Glomerular endothelial cell (primary cell): ENCODE measurements at places on chromosomes 11 and 22. TPM values are rescaled to one million over a fixed set of nuclear protein-coding genes. Genes with fewer than 3 reads are reported as not detected.

Gene MAP6
- 1.4 and 1.5 TPM in 2 replicates for total RNA-seq

Gene HPX
- total RNA-seq = 2.5 TPM in 1 of 2 replicates, not detected in the other

Gene OR5D13
- not detected in 2 replicates for total RNA-seq

Gene POU2AF3
- total RNA-seq = not detected in 2 replicates

Gene LRRC74B
- not detected in 2 replicates for total RNA-seq

Gene ANKRD13D
- total RNA-seq = 27.9 and 44.2 TPM in 2 replicates
